ENCODE measurements at places on chromosomes 2 and 18.

DNA sequence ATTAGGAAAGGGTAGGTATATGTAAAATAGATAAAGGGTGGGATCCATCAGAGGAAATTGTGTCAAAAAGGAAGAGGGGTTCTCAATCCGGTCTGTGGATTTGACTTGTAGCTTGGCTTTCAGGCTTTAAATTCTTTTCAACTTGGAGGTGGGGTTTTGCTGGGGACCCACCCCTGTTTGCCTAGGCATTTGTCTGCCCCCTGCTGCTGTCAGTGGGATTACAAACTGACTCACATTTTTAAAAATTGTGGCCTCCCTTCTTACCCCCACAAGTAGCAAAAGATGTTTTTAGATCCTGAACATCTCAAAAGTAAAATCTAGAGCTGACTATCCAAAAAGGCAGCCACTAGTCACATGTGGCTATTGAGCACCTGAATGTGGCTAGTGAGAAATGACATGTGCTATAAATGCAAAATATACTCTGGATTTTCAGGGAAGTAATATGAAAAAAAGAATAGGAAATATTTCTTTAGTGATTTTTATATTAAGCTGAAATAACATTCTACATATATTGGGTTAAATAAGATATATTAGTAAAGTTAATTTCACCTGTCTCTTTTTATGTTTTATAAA lies 178.9 kb downstream of the GFPT1 start:
- DNase-seq: no peak

DNA sequence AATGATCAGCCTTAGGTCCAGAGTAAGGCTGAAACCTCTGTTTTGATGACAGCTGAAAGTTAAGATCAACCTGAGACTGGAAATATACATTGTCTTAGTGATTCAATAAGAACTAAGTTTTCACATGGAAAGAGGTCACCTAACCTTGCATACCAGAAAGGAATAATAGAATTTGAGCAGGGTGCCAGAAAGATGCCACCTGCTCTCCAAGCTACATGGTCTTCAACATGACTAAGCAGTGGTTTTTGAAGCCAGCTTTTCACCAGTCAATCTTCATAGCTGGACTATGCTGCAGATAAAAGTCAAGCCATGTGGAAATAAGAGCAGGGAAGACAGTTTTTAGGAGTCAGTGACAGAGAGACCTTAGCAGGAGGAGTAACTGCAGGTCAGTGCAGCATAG lies 589.4 kb upstream of the SYT4 start:
- no peak for DNase-seq

GRCh38 chr2:73946215-73946614 lies 19.5 kb downstream of the DGUOK start:
- no peak for DNase-seq

DNA sequence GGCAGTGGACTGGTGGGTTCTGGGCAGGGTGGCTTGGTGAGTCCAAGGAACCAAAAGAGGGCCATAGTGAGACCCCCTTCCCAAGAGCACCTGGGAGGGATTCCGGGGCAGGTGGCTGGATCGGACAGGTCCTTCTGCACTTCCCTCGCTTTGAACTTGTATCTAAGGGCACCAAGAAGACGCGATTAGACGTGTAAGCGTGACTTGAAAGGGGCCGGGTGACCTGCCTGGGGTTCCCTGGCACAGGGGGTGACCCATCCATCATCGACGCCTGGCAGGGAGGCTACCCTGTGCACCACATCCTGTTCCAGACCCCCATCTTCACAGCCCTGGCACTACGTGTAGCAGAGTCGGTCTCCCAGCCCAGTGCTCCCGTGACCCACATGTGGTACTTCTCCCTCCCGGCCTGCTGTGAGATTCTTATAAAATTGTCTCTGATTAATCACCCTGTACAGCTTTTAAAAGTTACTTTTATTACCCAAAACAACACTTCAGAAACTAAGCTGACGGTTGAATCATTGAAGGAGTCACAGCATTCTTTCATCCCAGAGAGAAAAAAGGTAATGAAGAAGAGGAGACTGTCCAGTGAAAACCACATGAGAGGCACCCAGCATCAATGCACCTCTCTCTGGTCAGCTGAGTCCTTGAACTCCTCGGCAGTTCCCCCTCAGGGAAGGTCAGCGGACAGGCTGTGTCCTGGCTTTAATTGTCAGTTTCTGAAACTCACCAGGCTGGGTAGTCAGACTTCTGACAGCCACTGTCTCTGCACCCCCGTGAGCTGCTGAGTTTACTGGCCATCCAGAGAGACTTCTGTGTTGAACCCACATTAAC lies 13.0 kb downstream of the SH3BP4 start:
- no peak for DNase-seq

- DNase-seq: no peak
Observed at GRCh38 chr2:240443891-240444301, 8.4 kb downstream of the GPC1 start.

- no peak for DNase-seq
Observed at GRCh38 chr2:130819608-130820278, 17.0 kb upstream of the ARHGEF4 start.

GRCh38 chr2:49807689-49808088 lies 653.4 kb upstream of the FSHR start:
- DNase-seq: no peak

GRCh38 chr2:212249451-212249850 lies 289.2 kb downstream of the ERBB4 start:
- DNase-seq: peak; percentile 21

GRCh38 chr2:219207134-219207883 lies 727 bp downstream of the ZFAND2B start:
- no peak for DNase-seq

GRCh38 chr18:46252759-46253158 lies 148.6 kb downstream of the HAUS1 start:
- DNase-seq: no peak

- no peak for DNase-seq
Observed at GRCh38 chr2:96737831-96738230, 2.0 kb downstream of the LMAN2L start.

DNA sequence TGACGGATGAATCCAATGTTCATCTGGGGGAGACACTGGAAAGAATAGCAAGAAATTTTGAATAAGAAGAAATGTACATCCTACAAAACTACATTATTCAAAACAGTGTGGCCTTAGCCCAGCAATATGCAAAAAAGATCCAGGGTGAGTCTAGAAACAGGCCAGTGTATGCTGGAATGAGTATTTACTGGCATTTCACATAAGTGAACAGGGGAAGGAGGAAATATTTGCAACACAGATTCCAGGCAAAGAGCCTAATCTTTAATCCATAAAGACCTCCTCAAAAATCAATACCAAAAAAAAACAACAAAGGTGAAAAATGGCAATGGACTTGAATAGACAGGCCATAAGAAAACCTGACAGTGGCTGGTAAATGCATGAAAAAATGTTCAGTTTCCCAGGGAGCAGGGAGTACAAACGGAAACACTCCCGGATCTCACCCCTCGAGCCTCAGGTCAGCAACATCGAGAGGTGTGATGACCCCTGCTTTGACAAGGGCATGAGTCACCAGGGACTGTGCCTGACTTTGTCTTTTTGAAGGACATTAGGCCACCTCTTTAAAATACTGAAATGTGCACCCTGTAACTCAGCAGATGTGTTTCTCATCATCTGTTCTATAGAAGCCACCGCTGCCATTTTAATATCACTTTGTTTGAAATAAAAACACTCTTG lies 12.7 kb upstream of the GPC1 start:
- no peak for DNase-seq

- DNase-seq: peak; percentile 41
Observed at GRCh38 chr2:206154197-206154596, 5.0 kb downstream of the NDUFS1 start.

DNA sequence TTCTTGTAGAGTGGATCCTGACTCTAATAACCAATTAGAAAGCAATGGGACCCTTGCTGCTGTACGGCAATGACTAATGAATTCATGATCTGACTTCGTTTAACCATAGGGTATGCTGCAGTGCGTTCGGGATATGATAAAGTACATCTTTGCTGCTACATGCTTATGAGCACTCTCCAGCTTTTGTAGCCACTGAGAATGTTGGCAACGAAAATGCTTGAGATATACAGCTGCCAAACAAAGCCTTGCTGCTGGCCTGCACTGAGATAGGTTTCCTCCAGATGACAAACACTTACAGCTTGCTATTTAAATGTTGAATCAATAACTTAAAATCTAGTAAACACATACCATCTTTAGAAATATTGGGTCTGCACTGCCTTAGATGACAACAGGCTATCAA lies 372.4 kb upstream of the SLC8A1 start:
- DNase-seq: no peak
